Stimulated activated CD8-positive, alpha-beta memory T cell treated with anti-CD3 and anti-CD28 coated beads, Interleukin-7, amount 100 ng/mL, for 4 hours (primary cell): ENCODE measurements at places on chromosomes 16 and 17.

DNA sequence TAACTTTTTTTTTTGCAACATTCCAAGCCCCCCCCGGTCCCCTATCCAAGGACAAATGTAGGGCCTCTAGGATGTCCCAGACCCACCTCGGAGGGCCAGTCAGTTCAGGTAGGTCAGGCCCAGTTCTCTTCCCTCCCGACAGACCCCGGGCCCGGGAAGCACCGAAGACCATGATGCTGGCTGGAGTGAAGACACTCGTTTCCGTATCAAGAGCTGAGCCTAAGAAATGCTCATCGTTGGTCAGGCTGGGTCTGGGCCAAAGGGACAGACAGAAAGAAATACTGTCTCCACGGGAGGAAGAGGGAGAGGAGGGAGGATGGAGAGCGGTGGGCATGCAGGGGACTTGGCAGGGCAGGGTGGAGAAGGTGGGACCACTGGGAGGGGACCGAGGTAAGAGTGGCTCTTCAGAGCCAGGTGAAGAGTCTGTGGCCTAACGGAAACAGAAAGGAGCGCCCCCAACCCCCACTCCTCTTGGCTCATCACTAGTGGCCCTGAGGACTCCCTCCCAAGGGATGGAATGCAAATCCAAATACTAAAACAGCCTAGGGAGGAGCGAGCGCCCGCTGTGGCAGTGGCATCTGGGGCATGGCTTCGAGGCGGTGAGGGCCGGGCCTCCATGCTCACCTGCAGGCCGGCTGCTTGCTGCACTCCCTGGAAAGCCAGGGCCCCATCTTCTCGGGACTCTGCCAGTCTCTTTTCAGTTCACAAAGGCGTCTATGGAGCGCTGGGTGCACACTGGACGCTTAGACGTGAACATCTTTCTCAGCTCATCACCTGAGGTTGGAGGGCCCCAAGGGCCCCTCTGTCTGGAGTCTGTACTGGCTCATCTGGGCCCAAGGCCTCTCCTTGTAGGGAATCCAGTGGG, 1.7 kb upstream of the ROGDI start:
- DNase-seq = no peak

DNA sequence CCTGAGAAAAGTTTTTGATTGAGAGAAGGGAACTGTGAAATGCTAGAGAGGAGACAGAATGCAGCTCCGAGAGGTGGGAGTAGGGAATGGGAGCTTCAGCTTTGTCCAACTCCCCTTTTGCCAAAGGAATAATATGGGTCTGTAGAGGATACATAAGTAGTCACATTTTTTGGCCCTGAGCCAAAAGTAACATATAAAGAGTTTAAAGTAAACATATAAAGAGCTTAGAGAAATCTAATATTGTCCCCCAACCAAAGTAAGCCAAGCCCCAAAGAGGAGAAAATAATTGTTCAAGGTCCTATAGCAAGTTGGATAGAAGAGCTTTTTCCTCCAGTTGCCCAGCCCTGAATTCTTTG, 215.1 kb downstream of the TMEM114 start:
- no peak for DNase-seq

GRCh38 chr17:35289222-35289621, 46.4 kb downstream of the SLFN5 start:
- DNase-seq = no peak

GRCh38 chr17:4836221-4836620, 3.1 kb downstream of the MINK1 start:
- DNase-seq = no peak

DNA sequence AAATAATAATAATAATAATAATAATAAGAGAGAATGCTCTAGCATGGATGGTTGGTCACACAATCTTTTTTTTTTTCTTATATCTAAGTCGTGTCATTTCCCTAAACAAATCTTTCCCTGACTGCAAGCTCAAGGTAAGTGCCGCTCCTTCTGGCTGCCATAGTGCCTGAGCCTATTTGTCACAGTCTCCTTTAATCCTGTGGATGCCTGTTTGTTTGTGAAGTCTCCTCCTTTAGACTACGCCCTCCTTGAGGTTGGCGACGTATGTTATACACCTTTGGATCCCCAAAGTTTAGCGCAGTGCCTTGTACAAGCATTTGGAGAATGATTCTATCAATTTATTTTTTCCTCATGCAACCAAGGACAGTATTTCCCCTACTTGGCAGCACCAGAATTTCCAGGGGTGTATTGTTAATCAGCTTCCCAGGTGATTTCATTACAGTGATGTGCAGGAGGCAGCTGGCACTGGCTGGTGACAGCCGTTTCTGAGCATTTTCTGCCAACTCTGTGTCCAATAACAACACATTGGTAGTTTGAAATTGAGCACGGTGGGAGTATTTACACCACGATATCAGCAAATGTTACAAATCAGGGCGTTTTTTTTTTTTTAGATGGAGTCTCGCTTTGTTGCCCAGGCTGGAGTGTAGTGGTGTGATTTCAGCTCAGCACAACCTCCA, 26.6 kb downstream of the TMEM238L start:
- DNase-seq = no peak

GRCh38 chr16:23318639-23319038, 16.5 kb downstream of the SCNN1B start:
- DNase-seq = no peak

DNA sequence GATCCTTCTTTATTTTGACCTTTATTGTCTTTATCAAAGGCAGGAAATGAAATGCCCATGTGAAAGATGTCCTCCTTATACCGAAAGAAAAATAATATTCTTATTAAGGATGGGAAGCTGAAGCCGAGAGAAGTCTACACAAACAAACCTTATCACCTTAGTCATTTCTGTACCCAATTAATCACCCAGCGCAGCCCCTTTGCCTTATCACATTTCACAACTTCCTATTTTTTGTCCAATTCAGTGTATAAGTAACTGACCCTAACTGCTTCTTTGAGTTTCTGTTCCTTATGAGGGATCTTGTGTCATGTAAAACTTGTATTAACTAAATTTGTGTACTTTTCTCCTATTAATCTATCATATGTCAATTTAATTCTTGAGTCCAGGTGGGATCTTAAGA, 16.4 kb upstream of the CCL23 start:
- DNase-seq = no peak

- DNase-seq = no peak
These were observed 50.9 kb downstream of the HELZ start for GRCh38 chr17:67194134-67194533.

GRCh38 chr17:49216953-49217650, 6.6 kb downstream of the ABI3 start:
- no peak for DNase-seq

- DNase-seq = no peak
These were observed 270.8 kb upstream of the CDH5 start for GRCh38 chr16:66095676-66096075.

DNA sequence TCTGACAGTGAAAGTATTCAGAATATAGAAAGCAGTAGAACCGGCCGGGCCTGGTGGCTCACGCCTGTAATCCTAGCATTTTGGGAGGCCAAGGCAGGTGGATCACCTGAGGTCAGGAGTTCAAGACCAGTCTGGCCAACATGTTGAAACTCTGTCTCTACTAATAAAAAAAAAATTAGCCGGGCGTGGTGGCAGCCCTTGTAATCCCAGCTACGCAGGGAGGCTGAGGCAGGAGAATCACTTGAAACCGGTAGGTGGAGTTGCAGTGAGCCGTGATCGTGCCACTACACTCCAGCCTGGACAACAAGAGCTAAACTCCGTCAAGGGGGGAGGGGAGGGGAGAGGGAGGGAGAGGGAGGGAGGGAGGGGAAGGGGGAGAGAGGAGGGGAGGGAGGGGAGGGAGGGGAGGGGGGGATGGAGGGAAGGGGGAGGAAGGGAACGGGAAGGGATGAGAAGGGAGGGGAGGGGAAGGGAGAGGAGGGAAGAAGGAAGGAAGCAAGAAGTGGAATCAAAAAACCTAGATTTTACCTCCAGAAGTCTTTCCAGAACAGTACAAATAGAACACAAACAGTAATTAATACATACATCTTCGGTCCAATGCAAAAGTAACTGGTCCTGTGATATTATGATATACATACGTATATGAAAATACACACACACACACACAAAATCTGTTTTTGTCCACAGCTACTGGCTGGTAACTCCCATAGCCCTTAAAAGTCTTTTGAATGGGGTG, 10.9 kb upstream of the NT5C start:
- DNase-seq = no peak

- no peak for DNase-seq
These were observed 28.9 kb downstream of the SLC7A5 start for GRCh38 chr16:87840271-87840978.

DNA sequence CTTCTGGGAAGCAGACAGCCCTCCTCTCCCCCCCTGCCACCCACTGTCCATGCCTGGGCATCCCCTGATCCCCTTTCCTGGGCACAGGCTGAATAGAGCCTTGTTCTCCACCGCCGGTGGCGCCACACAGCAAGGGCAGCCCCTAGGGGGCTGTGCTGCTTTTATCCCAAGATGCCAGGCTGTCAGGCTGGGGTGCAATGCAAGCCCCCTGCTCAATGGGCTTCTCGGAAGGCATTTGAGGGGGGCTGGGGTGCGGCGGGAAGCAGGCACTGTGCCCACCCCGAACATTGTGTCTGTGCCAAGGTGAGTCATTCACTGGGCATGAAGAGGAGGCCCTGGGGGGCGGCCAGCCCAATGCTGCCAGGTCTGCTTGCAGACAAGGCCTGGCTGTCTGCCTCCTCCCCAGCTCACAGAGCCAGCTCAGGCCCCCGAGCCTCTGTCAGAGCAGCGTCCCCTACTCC, 1.5 kb upstream of the GFAP start:
- no peak for DNase-seq

- DNase-seq = peak; percentile 15
These were observed at the start of gene SRCIN1 for GRCh38 chr17:38605841-38606645. TSS of gene SRCIN1 (minus strand) at chr17:38605952. CDS start at chr17:38605705, 247 bp downstream.

GRCh38 chr16:83113317-83113716, 486.5 kb downstream of the CDH13 start:
- no peak for DNase-seq

DNA sequence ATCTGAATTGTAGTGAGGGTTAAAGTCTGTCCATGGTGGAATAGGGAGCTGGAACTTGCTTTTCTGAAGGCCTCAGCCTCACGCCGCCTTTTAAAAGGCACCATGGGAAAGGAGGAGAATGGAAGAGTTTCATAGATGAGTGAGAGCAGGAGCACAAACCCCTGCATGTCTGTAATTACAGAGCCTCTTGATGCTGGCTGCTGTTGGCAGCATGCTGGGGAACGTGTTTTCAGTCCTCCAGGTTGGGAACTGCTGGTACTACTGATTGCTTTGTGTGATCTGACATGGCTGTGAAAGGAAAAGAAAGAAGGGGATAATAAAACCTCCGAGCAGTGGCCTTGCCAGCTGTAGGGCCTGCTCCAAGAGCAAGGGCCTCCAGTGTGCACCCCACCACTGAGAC, 16.8 kb upstream of the DYNLL2 start:
- no peak for DNase-seq

GRCh38 chr16:74666010-74666421, 661 bp downstream of the RFWD3 start:
- DNase-seq = no peak

- DNase-seq = no peak
These were observed 50.9 kb upstream of the TEKT3 start for GRCh38 chr17:15392326-15392741.

DNA sequence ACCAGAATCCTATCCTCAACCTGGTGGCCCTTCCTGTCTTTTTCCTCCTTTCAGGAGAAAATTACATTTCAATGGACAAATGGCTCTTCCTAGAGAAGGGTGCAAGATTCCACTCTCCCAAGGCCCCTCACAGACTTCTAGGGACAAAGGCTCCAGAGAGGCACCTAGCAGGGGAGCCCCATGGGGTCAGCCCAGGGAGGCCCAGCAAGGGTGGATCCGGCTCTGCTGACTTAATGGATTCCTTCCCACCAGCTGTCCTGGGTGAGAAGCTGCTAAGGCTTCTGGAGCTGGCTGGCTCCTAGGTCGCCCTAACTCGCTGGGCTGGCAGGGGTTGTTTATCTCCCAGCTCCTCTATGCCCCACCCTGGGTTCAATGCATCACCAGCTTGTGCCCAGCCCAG, 152.4 kb downstream of the ZNF423 start:
- DNase-seq = no peak

DNA sequence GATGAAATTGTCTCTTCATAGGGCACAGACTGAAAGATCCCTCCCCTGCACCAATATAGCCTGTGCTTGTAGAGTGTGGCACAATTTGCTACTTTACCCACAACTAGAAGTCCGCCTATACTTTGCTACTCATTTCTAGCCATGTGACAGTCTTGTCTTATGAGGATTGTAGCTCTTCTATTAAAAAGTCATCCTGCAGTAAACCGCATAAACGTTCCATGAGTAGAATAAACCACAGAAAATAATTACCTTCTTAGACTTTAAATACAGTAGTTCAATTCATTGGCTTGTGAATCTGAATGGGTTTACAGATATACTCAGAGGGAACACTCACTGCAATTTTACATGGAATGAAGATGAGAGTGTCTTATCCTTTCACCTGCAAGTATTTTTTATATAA, 4.4 kb downstream of the KRT27 start:
- DNase-seq = no peak

DNA sequence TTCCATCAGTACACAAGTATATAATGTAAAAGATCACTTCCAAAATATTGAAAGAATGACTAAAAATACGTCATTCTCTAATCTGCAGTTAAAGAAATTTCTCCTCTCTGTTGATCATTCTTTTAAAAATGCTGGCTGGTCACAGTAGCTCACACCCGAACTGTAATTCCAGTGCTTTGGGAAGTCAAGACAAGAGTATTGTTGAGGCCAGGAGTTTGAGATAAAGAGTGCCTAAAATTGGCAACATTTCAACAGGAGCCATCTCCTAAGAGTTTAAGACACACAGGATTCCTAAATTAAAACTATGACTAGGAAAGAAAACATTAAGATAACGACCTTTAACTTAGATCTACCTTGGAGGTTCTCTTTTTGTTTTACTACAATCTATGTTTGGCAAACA, 4.5 kb upstream of the USP32 start:
- DNase-seq = no peak

DNA sequence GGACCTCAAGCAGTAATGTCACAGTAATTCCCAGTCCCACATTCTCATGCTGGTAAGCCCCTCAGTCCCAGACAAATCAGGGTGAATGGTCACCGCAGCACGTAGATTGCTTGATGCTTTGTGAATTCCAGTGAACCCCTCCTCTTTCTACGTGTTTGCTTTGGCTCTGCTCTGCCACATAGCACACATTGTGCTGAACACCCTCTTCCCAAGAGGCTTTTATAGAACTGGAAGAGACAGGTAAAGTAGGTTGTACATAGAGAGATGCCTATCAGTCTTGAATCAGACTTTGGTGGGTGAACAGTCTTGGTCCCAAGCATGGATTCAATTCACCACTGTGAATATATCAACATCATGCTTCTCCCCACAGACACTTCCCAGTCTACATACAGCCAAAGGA, 579 bp upstream of the KRTAP9-6 start:
- DNase-seq = no peak
